ENCODE measurements at places on chromosomes 6 and 20. TPM values are rescaled to one million over a fixed set of nuclear protein-coding genes. Genes with fewer than 3 reads are reported as not detected.

The GUCA1A gene
- total RNA-seq = not detected

The APCDD1L gene
- total RNA-seq = 173 TPM

The GPR63 gene
- total RNA-seq = 0.20 TPM

The GGT7 gene
- total RNA-seq = 20.6 TPM

The FNDC1 gene
- total RNA-seq = 0.46 TPM

The GMPR gene
- 11.6 TPM for total RNA-seq

The MYBL2 gene
- total RNA-seq = 1.3 TPM

The CALHM4 gene
- not detected for total RNA-seq

The GMNN gene
- total RNA-seq = 15.3 TPM

The MLN gene
- not detected for total RNA-seq

The RBM24 gene
- 2.9 TPM for total RNA-seq

The MEP1A gene
- total RNA-seq = not detected

The FAM209B gene
- not detected for total RNA-seq

The NKX2-4 gene
- total RNA-seq = not detected

Measured in smooth muscle cell of the pulmonary artery (primary cell).